ENCODE measurements at places on chromosomes 13 and 19.
A peak's percentile ranks its signal among the peaks of the same experiment; 100 is the strongest.

GRCh38 chr13:47831265-47831664 lies 169.8 kb downstream of the SUCLA2 start:
- DNase-seq = no peak

- DNase-seq = no peak
Measured at GRCh38 chr19:55640043-55640576, 692 bp upstream of the ZNF580 start.

- no peak for DNase-seq
Measured at GRCh38 chr13:40637643-40638042, 28.8 kb downstream of the FOXO1 start.

- DNase-seq = no peak
Measured at GRCh38 chr13:101691341-101691860, 238.9 kb downstream of the ITGBL1 start.

DNA sequence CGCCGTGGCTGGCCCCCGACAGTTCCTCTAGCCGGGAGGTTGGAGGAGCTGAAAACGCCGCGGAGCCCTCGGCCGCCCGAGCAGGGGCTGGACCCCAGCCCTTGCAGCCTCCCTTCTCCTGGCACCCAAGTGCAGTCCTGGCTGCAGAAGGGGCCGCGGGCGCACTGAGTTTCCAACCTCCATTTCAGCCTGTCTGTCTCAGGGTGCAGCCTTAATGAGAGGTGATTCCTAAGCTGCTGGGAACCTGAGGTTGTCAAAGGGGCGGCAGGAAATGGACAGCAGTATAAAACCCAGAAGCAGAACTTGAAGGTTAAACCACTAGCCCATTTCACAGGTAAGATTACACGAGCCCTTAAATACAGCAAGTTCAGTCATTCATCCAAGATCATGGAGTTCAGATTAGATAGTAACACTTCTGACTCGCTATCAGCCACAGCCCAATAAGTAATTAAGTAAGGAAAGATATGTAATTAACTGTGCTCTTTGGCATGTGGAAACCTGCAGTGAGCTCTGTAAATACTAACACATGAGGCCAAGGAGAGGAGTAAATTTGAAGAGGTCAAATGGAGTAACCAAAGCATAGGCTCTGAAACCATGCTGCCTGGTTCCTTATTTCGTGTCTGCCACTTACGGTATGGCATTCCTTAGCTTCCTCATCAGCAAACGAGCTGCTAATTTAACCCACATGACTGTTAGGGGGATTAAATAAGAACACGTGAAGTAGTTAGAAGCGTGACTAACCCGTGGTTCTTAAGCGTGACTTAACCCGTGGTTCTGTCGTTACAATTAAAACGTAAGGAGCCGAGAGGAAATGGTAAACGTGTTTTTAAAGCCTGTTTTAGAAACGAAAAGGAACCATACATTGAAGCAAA lies 686 bp downstream of the SETDB2 start:
- DNase-seq = peak; percentile 21

GRCh38 chr19:6822311-6822670 lies 49.8 kb downstream of the VAV1 start:
- no peak for DNase-seq

GRCh38 chr19:33673258-33673875 lies 51.6 kb downstream of the CHST8 start:
- no peak for DNase-seq

DNA sequence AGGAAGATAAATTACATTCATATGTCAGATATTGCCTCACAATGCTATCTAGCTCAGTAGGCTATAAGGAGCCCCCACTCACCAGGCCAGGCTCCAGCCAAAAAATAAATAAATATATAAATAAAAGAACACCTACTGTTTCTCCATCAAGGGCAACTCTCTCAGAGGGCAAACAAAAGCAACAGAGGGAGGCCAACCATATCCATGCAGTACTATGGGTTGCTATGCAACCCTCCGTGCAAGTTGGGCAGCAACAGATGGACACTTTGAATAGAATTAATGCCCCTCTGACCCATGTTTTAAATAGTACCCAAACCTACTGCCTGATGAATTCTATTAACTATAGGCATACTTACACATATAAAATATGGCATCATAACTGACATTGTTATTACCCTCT lies 279.8 kb upstream of the EDNRB start:
- DNase-seq = no peak

- no peak for DNase-seq
Measured at GRCh38 chr19:48561412-48561811, 9.4 kb downstream of the SULT2B1 start.

DNA sequence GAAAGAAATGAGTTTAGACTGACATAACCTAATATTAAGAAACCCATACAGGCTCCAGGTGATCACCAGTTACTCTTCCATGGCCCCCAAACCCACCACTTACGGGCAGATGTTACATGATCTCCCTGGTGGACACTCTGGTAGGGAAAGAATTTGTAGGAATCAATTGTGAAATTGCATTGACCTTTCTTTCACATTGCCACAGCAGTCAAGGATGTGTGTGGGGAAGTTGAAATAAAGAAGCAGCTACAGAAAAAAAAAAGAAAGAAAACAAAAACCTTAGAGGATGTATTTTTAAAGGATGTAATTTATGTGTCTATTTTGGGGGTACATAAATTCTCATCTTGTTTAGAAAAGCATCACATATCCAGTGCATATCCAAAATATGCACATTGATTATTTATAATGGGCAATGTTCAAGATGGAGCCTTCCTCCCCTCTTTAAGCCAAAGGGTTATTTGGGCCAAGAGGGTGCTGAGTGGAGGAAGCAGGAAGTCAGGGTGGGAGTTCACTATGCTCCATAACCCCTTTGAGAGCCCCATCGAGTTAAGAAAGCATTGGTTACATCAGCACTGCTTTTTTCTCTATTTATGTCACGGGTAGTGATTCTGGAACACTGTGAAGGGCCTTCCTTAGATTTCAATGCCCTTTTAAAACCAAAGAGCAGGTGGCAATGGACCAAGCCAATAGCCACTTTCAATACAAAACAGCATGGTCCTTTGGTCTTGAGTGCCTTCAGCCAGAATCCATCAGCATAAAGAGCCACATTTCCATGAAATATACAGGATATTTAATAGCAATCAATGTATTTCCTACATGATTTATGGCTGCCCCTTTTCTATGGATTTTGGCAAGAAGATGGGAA lies 169.6 kb downstream of the LACC1 start:
- no peak for DNase-seq

GRCh38 chr13:108034909-108035410 lies 180.4 kb downstream of the LIG4 start:
- no peak for DNase-seq

DNA sequence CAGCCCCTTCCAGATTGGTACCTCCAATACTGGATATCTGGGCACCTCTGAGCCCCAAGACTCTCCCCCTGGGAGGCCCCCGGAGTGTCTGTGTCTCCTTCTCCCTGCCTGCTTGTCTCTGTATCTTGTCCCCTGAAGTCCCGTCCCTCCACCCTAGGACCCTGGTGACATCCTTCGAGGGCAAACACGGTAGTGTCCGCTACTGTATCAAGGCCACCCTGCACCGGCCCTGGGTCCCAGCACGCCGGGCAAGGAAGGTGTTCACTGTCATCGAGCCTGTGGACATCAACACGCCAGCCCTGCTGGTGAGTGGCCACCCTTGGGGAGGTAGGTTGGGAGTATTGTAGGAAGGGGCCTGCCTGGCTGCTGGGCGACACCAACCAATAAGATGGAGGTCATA lies 844 bp downstream of the ARRDC2 start:
- DNase-seq = no peak

GRCh38 chr19:3132971-3133792 lies 2.7 kb upstream of the GNA15 start:
- DNase-seq = no peak

- DNase-seq = no peak
Measured at GRCh38 chr19:43605875-43606568, 5.9 kb upstream of the SRRM5 start.
